Fibroblast of villous mesenchyme (primary cell): ENCODE measurements at places on chromosomes 5 and 9.

GRCh38 chr5:111840036-111840674 is 83.2 kb upstream of the NREP start:
- DNase-seq: no peak

DNA sequence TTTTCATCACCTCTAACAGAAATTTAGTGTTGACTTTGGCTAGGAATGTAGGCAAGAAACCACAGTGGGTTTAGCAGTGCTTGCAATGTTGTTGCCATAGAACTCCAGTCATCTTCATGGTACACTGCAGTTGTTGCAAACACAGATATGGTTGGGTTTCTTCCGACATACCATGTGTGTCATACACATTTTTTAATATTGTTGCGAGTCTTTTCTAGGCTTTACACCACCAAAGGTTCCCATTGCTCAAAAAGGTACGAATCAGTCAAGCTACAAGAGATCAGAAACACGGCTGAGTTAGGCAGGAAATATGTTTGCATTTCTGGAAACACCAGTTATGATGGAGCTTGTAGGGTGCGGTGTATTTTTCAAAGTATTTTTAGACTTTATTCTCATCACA is 172.4 kb downstream of the SYK start:
- DNase-seq: no peak

GRCh38 chr9:95511952-95512708 is 4.6 kb downstream of the PTCH1 start:
- peak; percentile 33 for DNase-seq

- DNase-seq: peak; percentile 11
Measured at GRCh38 chr5:35246900-35247647, 16.8 kb upstream of the PRLR start.

DNA sequence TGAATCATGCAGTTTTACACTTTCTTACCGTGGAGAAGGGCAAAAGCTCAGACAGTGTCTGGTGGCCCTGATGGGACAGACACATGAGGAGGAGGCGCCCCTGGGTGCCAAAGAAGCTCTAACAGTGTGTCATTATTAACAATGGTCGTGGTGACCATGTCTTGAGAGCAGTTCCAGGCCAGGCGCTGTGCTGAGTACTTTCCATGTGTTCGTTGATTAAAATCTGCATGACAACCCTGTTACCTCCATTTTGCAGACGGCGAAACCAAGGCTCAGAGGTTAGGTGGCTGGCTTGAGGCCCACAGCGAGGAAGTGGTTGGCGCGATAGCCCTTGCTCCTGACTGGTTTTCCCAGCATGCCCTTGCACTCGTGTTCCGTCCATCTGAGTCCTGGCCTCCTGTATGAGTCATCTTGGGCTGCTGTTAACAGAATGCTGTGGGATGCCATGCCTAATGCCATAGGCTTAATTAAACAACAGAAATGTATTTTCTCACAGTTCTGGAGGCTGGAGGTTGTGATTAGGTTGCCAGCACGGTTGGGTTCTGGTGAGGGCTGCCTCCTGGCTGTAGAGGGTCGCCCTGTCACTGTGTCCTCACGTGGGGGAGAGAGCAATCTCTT is 92.0 kb downstream of the AMBP start:
- DNase-seq: peak; percentile 30

GRCh38 chr9:35350212-35350611 is 139.7 kb upstream of the RUSC2 start:
- no peak for DNase-seq

DNA sequence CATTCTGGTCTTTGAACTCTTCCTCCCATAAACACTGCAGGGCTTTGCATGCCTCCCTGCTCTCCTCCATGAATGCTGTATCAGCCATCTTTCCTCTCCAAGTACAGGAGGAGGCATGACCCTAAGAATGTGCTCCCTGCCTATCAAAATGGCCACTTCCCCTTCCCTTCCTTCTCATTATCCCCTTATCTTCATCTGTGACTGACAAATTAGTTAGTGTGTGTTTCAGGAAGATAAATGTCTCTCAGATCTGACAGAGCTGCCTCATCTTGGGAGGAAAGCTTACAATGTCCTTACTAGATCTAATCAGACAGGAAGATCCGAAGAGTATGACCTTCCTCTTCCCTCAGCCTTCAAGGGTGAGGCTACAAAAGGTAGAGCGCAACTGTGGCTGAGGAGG is 46.2 kb downstream of the TLR4 start:
- DNase-seq: no peak

- no peak for DNase-seq
Measured at GRCh38 chr5:5198135-5198534, 58.0 kb downstream of the ADAMTS16 start.

DNA sequence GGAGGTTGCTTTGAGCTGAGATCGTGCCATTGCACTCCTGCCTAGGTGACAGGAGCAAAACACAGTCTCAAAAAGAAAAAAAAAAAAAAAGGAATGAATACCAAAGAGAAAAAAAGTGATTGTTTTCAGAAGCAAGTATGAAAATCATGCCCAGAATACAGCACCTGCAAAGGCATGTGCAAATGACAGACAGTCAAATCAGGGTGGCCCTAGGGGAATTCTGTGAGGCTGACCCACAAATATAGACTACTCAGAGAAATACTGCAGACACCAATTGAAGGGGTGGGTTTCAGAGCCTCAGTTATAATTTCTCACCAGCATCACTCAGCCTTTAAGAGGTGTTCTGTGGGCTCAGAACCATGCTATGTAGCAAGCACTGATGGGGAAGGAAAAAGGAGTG is 28.6 kb downstream of the DCAF12 start:
- DNase-seq: no peak

DNA sequence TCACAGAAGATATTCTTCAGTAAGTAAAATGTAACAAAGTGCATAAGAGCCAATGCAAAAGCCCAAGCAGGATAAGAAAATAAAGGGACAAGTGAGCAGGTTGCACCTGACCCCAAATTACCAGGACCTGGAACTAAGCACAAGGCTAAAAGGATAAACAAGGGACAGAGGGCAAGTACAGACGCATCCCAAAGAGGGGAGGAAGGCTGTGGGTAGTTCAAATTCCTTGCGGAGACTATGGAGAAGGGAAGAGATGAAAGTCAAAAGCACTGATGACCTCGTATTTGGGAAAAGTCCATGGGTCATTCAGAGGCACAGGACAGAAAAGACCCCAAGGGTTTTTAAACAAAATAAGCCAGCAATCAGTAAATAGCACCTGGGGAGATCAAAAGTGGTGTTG is 11.8 kb downstream of the ELAVL2 start:
- no peak for DNase-seq

GRCh38 chr5:81537905-81538547 is 144.1 kb upstream of the ACOT12 start:
- DNase-seq: no peak
